ENCODE measurements at places on chromosomes 3 and 15.

DNA sequence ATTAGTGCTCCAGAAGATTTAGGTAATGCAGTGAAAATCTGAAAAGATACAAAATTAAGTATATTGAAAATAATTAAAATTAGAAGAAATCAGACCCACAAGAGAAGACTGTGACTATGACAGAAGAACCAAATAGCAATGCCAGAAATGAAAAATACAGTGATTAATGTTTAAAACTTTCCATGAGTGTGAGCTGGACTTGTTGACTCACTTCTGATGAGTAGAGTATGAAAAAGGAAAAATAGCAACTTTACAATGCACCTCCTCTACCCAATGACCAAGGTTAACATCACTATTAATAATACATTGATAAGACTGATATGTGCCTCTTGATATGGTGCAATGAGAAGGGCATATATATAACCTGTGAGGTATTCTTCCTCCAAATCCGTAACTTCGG lies 39.3 kb upstream of the SLC22A13 start:
- DNase-seq = no peak

DNA sequence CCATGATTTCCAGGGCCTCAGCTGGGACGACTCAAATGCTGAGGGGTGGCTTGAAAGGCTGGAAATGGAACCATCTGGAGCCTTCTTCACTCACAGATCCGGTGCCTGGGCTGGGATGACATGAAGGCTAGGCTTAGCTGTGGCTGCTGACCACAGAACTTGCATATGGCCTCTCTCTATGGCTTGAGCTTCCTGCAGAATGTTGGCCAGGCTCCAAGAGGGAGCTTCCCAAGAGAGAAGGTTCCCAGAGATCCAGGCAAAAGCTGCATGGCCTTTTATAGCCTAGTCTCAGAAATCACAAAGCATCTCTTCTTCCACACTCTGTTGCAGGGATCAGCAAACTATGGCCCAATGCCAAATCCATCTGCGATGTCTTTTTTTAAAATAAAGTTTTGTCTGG lies 44.8 kb downstream of the GATM start:
- DNase-seq = no peak

- no peak for DNase-seq
Observed at GRCh38 chr15:31314380-31314779, 12.3 kb upstream of the KLF13 start.

DNA sequence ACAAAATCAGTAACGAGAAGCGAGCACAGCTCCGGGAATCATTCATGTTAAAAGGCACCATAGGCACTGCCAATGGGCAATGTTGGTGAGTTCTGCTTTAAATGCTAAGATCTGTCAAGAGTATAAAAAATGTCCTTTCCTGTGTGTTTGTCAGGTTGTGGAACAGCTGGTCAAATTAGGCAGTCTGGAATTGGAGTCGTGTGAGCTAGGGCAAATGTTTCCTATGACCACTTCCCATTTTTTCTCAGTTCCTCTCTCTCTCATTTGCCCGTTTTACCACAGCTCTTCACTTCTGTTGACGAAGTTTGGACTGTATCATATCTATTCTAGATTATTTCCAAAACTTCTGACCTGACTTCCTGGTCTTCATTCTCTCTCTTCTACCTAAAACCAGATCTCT lies 60.8 kb upstream of the GOLIM4 start:
- no peak for DNase-seq

DNA sequence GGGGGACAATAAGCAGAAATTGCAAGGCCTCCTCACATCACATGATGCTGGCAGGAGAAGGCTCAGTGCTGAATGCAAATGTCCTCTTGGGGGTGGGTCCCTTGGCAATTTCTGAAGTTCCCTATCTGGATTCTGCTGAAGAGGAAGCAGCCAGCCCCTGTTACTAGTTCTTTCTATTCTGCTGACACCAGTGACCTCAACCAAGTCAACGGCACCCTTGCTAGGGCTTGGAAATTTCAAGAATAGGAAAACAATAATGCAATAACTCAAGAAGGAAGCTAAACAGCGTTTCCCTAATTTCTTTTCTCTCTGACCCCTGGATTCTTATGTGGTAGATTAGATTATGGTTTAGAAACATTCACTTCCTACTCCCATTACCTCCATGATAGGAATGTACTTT lies 46.2 kb upstream of the FOXP1 start:
- no peak for DNase-seq

- DNase-seq = no peak
Observed at GRCh38 chr3:133535971-133536881, 37.3 kb upstream of the CDV3 start.

DNA sequence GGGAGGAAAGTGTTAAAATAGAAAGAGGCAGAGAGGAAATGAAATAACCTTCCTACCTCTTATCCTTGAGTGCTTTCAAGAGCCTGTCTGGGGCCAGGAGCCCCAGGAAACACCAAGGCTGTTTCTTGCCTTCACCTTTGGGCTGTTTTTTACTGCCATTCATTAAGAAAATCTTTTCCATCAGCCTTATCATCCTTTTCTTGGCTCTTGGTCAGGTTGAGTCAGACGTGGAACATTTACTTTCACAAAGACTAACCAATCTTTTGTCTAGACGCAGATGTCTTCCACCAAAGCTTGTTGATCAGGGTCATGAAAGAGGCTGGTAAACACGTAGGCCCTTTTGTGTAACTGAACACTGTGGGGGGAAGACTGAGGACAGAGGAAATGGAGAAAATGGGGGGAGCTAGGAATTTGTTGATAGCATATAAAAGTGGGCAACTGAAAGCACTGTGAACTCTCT lies 151.0 kb upstream of the THBS1 start:
- no peak for DNase-seq

DNA sequence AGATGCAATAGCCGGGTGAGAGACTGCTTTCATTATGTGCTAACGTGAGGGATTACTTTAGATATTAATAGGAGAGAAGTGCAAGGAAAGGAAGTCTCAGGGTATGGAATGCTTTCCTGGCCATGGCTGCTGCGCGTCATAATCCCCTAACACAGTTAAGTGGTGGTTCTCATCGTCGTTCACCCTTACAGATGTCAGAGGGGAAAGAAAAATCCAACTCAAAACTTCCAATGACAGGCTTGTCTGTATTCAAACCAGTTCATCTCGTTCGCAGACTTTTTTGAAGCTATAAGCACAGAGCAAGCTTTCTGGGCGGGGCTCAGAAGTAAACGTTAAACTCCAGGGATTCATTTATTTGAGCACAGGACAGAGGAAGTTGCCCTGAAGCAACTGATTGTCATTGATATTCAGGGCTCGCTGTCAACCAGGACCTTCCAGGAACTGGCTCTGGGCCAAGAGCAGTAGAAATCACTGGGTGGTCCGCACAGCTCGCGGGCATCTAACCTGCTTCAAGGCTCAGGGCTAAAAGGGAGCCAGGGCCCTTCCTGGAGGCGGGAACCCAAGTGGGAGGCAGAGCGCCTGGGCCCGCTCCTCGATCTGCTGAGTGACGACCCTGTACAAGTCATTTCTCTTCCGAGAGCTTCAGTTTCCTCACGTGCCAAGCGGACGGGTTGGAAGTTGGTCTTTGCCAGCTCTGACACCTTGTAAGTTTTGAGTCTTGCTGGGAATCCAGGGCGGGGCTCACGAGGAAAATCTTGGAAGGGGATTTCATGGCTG lies 1.1 kb upstream of the LPP start:
- DNase-seq = no peak

DNA sequence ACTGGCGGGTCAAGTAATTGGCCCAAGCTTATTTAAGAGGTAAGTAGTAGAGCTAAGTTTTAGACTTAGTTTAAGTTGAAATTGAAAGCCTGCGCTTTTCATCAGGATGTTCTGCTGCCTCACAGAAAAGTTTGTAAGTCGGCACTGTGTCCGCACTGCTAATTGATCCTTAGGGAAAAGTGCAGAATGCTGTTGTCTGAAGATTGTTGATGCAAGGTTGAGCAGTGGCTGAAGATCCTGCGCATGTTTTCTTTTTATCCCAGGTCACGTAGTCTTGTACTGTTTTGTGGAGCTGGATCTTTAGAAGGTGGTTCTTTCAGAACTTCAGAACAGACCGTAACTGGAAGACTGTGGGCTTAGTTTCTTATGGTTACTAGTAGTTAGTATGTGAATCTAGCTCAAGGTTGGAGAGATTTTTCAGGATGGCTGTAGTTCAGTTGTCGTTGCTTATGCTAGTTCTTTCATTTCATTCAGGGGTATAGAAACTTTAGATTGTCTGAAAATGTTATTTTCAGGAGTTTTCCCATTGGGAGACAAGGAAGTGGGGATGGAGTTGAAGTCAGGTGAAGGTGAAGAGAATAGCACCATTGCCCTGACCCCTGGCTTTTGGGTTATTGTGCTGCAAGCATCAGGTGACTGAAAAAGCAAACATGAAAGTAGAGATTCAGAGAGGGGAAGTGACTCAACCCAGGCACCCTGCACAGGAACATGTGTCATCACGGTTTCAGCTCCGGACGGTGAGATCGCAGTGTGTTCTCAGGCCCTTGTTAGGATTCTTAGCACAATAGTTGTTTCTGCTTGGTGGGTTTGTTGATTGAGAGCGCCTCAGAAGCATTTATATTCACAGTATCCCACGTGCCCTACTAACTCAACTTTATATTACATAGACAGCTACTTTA lies 32.8 kb downstream of the AKAP13 start:
- peak; percentile 10 for DNase-seq

GRCh38 chr3:59527493-59527892 lies 477.7 kb upstream of the CFAP20DC start:
- DNase-seq = no peak

DNA sequence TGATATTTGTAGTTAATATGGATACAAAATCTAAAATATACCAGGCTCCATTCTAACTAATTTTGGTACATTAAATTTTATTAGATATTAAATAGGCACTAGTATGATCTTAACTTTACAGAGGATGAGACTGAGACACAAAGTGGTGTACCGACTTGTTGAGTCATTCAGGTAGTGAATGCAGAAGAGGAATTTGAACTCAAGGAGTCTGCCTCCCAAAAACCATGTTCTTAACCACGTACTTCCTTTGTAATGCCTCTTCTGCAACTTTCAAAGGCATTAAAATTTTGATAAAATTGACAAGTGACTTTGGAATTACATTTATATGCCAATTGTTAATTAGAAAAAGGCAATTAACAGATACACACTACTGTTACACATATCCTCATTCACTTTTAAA lies 61.8 kb downstream of the ZBBX start:
- DNase-seq = no peak

DNA sequence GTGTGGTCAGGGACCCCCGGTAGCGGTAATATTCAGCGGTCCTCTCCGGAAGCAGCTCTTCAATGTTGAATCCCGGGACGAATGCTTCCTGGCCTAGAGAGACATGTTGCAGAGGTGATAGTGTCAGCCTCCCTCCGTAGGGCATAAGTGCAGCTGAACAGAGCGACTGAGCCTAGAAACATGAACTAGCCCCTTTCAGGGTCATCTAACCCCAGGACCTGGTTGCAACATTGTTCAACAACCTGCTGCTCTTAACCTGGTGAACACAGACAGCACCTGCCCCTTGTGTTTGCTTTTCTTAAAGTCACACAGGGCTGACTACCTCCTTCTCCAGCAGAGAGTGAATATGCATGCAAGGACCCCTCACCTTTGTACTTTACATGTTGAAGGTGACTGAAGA lies 41.3 kb downstream of the CA12 start:
- DNase-seq = no peak

GRCh38 chr15:100781061-100781960 lies 98.3 kb upstream of the ALDH1A3 start:
- DNase-seq = no peak

DNA sequence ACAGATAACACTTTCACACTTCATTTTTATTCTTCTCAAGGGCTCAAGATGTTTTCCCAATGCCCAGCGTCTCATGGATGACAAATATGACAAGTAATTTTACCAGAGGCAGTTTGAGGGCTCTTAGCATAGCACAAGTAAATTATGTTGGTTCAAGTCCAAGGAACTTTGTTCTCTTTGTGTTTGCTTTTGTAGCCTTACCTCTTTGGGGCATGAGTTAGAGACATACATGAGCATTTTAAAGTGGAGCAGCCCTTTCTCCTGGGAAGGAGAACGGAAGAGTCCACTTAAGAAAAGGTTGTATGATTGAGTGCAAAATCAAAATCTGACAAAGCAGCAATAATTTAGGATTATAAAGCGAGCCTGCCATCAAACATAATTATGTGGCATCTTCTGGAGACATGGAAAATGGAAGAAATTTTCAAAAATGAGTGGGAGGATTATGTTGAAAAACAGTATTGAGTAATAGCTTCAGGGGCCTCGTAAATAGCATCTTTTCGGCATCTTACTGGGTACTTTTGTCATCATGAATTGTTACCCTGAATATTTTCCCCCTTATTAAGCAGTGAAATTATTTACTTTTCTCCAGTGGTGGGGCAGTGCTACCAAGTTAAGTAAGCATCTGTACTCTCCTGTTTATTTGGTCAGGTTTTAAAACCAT lies 65.9 kb downstream of the PGPEP1L start:
- no peak for DNase-seq

- no peak for DNase-seq
Observed at GRCh38 chr3:34475851-34476250, 677.4 kb downstream of the PDCD6IP start.

- no peak for DNase-seq
Observed at GRCh38 chr15:81751256-81751655, 294.6 kb downstream of the MEX3B start.

DNA sequence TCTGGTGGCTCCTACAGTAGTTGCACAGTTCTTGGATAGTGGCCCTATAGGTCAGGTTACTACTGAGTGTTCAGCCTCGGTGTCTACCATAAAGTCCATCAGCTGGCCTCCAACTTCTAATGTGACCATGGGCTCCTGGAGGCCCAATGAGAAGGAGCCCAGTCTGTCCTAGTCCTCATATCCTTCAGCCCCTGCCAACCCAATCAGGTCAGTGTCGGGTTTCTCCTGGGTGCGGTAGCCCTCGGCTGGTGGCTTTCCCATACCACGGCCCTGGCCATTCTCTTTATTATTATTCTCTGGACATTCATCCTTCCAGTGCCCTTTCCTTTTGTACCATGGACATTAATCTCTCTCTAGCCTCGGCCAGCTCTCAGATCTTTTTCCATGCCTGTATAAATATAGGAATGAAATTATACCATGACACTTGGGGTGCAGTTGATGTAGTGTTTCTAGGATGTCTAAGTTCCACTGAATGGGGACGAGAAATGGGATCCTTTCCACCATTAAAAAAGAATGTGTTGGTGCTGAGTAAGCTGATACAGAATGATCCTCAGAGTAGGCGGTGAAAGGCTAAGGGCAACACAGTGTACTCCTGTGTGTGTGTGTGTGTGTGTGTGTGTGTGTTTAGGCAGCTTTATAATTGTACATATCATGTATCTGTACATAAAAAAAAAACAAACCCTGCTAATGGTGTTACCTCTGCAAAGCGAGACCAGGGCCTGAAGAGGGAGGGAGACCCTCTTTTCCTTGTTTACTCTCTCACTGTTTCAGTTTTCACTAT lies 19.3 kb upstream of the NOX5 start:
- no peak for DNase-seq

- no peak for DNase-seq
Observed at GRCh38 chr15:52872036-52872818, 82.1 kb upstream of the ONECUT1 start.
